Stimulated activated CD8-positive, alpha-beta memory T cell treated with anti-CD3 and anti-CD28 coated beads, Interleukin-4, amount 100 ng/mL, for 4 hours (primary cell): ENCODE measurements at places on chromosomes 12 and 14.

DNA sequence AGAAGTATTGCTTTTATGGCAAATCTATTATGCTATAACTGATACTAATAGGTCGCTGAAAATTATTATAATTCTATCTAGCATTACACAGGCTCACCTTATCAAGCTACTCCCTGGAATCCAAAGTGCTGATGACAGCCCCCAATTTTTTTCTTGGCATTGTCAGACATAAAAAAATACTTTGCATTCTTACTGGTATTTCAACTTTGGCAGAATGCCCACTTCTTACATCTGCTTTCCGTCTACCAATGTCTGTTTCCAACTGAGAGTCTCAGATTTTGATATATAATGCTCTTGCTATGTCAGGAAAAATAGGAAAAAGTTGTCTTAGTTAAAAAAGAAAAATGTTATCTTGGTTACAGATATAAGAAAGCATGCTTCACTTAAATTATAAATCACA is 615.4 kb downstream of the C12orf50 start:
- DNase-seq: no peak

DNA sequence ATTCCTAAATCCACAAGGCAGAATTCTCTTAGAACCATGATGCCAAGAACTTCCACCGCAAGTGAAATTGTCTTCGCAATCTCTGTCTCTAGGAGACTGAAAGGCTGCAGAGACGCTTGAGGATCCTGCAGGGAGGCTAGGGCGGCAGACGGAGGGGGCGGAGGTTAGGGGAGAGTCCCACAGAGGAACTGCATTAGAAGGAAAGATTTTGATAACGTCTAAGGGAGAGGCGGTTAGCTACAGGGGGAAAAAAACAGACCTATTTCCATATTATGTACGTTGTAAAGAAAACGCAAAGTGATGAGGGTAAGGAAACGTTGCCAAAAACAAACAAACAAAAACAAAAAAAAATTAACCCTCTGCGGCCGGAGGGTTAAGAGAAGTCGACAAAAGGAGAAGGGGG is 595 bp downstream of the KLHL28 start:
- DNase-seq: peak; percentile 22

GRCh38 chr14:22380571-22381407 is 208.2 kb downstream of the DAD1 start:
- DNase-seq: no peak

DNA sequence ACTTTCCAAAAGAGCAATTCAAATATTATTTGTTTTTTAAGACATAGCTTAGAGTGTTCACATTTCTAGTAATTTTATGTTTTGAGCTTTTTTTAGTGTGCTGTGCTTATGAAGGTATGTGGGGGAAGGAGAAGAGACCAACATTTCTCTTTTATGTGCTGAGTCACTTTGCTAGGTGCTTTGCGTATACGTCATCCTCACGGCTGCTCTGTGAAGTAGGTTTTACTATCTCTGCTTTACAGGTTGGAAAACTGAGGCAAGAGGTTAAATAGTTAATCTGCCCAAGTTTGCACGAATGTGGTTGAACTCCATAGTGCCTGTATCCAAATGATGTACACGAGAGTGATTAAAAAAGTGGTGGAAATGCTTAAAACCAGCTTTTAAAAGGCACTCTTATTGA is 75.9 kb downstream of the AEBP2 start:
- DNase-seq: no peak

DNA sequence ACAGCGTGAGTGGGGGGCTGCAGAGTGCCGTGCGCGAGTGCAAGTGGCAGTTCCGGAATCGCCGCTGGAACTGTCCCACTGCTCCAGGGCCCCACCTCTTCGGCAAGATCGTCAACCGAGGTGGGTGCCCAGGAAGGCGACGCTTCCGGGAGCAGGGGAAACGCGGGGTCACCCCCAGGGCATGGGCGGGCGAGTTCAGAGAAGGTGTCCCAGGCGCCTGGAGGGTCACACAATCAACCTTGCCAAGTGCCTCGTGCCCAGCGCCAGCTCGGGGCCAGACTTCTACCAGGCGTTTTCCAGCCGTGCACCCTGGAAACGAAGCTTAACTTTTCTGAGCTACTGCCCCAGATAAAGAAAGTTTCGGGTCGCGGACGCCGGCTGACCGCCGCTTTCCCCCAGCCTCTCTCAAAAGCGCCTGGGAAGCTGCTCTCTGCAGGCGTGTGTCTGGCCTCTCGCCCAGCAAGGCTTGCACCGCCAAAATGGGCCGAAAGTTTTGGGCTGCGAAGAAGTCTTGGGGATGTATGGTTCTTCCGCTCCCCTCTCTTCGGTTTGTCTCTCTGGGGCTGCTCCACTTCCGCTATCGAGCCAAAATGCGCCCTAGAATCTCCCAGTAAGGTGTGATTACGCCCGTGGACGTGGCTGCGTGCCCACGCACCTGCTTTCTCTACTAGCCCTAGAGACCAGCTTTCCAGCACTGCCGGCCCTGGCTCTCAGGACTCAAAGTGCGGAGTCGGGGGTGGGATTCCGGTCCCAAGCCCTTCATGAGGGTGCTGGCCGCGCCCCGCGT is 1.7 kb downstream of the WNT1 start:
- DNase-seq: no peak

GRCh38 chr12:67457136-67457535 is 188.0 kb downstream of the CAND1 start:
- no peak for DNase-seq

- no peak for DNase-seq
Measured at GRCh38 chr14:39568809-39569538, 136.7 kb upstream of the FBXO33 start.

DNA sequence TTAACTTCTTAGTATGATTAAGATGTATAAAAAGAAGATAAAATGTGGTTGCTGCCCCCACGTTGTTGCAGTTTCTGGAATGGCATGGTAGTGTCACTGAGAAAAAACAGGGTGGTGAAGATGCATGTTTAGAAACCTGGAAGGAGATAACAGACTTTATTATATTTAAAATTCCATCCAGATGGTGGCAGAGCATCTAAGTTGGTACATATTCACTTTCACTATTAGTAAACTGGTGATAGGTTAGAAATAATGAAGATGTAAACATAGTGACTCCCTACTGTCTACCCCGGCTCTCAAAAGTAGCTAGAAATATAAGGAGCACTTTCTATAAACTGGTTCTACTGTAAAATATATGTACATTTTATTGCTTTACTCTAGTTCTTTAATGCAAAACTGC is 279.3 kb downstream of the NPAS3 start:
- DNase-seq: no peak

- DNase-seq: no peak
Measured at GRCh38 chr12:93803424-93803807, 126.2 kb downstream of the CRADD start.

DNA sequence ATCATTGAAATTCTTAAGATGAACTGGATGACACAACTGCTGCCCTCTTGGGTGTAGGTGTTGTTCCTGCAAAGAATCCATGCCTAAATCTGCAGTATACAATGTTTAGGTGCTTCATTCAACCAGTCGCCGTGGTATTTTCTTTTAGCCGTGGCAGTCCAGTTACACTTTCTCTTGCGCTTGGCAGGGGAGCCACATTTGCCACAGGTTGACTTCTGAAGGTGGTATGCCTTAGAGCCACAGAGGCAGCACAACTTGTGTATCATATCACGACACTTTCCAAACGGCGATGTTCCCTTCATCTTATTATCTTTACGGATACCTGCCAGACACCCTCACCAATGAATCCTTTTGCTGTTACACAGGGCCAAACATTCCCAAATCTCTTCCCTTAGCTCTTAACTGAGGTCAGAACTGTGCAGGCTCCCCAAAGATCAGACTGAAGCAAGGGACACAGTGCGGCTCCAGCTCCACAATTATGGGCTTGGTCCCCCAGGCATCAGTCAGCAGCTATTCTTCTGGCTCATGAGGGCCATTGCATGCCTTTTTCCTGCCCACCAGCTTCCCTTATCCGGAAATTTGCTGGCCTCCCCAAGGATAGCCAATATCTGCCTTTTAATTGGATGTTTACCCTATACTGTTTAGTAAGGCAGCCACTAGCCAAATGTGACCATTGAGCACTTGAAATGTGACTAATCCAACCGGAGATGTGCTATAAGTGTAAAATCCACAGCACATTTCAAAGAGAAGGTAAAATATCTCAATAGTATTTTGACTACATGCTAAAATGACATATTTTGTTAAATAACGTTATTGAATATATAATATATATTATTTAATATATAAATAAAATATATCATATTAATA is 50.7 kb downstream of the SENP1 start:
- DNase-seq: no peak

GRCh38 chr12:48924617-48925303 is 532 bp downstream of the FKBP11 start:
- DNase-seq: peak; percentile 58

- no peak for DNase-seq
Measured at GRCh38 chr12:96034621-96035282, 635 bp downstream of the LTA4H start.

- no peak for DNase-seq
Measured at GRCh38 chr14:20733684-20734429, 11.8 kb upstream of the EDDM3A start.

GRCh38 chr14:71711125-71711524 is 221.1 kb upstream of the RGS6 start:
- DNase-seq: no peak

DNA sequence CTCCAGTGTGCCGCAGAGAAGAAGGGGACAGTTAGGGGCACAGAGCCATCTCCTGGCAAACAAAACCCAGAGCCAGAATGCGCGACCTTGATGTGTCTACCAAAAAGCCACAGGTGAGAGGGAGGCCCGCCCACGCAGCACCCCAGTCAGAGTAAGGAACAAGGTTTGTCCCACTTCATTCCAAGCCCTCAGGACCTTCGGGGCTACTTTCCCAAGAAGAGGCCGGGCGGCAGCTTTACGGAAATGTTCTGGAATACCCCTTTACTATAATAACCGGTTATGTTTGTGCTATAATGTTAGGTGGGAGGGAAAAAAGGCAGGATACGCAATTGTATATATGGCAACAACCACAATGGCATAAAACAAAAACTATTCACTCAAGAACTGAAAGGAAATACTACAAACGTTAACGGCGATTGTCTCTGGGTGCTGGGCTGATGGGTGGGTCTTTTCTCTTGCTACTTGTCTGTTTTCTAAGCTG is 12.3 kb downstream of the CCDC88C start:
- peak; percentile 52 for DNase-seq

- no peak for DNase-seq
Measured at GRCh38 chr14:79693935-79694334, 517.4 kb downstream of the DIO2 start.

DNA sequence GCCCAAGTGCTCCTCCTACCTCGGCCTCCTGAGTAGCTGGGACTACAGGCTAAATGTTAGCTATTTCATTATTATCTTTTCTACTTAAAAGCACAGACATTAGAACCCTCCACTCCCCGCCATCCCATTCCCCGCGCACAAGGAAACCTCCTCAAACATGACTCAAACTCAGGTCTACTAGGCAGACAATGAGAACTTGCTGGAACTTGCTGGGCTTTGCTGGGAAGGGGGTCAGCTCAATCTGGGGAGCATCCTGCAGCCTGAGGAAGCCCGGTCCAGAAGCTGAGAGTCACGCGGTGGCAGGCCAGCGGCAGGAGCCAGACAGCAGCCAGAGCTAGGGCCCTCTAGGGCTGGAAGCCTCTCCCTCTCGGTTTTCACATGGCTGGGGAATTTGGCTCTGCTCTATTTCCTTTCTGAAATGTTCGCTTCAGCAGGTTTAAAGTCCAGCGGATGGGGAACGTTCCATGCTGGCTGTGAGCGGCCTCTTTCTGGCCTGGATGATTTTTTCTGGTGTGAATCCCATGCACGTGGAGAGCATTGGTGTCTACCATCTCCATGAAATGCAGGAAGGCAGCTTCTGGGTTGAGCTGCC is 68.5 kb downstream of the SLC6A12 start:
- no peak for DNase-seq

- DNase-seq: no peak
Measured at GRCh38 chr14:74697976-74698375, 14.9 kb downstream of the AREL1 start.

- no peak for DNase-seq
Measured at GRCh38 chr12:37547611-37548010, 769.0 kb upstream of the ALG10B start.

GRCh38 chr14:91412939-91413338 is 4.7 kb downstream of the CCDC88C start:
- DNase-seq: no peak

DNA sequence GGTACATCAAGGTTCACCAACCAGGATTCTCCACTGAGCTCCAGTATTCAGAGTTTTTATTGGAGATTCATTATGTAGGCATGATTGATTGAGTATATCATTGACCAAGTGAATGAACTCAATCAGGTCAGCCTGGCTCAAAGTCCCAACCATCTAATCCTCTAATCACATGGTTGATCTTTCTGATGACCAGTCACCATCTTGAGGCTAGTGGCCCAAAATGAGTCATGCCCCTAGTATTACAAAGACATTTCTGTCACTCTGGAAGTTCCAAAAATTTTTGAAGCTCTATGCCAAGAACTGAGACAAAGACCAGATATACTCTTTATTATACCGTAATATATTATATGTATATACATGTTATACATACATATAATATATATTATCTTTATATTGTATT is 75.9 kb upstream of the ATF7IP start:
- no peak for DNase-seq

DNA sequence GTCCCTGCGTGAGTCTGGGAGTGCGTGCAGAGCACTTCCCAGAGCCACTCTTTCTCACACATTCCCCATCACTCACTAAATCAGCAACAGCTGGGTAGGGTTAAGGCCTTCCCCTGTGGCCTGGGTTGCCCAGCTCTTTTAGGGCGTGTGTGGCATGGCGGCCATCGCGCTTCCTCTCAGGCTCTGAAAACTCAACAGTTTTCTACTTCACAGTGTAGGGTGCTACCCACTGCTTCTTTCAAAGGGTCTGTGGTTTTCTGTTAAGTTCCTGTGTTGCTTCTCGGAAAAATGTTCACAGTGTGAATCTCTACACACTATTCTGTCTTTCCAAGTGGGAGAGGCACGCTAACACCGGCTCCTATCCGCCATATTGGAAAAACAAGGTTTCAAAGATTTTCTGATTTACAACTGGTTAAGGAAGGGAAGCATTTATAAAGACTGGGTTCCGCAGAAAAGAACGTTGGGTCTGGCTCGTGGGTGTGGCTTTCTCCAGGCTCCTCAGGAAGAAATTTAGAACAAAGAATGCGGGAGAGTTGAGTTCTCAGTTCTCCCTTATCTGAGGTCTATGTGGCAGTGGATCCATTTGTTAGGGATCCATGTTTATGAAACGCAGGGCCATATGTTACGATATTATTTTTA is 34.9 kb upstream of the AEBP2 start:
- peak; percentile 8 for DNase-seq

GRCh38 chr12:96152164-96152563 is 42.0 kb upstream of the ELK3 start:
- DNase-seq: no peak

- no peak for DNase-seq
Measured at GRCh38 chr12:67876305-67876915, 112.8 kb upstream of the IFNG-AS1 start.

- DNase-seq: no peak
Measured at GRCh38 chr14:54567224-54567638, 303 bp downstream of the SAMD4A start.

GRCh38 chr12:74985986-74986319 is 223.7 kb downstream of the KCNC2 start:
- no peak for DNase-seq
